Hepatic stellate cell (primary cell): ENCODE measurements at places on chromosomes 5 and 9.

- DNase-seq: peak; percentile 16
Observed at GRCh38 chr5:14628346-14628745, 36.2 kb upstream of the OTULIN start.

GRCh38 chr5:168123631-168124528 lies 167.6 kb upstream of the WWC1 start:
- no peak for DNase-seq

DNA sequence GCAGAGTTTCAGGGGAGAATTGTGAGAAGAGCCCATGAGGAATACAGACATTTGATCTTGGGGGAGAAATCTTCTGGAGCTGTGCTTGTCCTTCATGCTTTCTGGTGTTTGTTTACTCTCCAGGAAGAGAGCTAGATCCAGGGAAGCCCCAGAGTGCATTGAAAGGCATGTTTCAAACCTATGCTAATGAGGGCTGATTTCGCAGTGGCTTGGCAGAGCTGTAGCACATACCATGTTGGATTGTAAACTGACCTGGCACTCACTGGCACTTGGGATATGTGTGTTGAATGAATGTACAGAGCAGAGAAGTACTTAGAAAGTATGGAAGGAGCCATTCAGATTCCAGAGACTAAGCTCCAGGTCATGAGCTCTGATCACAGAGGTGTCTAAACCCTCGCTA lies 30.9 kb downstream of the TNFSF8 start:
- DNase-seq: no peak

GRCh38 chr5:143398451-143399237 lies 4.8 kb downstream of the NR3C1 start:
- DNase-seq: no peak

GRCh38 chr9:110093417-110093816 lies 114.5 kb downstream of the C9orf152 start:
- no peak for DNase-seq

DNA sequence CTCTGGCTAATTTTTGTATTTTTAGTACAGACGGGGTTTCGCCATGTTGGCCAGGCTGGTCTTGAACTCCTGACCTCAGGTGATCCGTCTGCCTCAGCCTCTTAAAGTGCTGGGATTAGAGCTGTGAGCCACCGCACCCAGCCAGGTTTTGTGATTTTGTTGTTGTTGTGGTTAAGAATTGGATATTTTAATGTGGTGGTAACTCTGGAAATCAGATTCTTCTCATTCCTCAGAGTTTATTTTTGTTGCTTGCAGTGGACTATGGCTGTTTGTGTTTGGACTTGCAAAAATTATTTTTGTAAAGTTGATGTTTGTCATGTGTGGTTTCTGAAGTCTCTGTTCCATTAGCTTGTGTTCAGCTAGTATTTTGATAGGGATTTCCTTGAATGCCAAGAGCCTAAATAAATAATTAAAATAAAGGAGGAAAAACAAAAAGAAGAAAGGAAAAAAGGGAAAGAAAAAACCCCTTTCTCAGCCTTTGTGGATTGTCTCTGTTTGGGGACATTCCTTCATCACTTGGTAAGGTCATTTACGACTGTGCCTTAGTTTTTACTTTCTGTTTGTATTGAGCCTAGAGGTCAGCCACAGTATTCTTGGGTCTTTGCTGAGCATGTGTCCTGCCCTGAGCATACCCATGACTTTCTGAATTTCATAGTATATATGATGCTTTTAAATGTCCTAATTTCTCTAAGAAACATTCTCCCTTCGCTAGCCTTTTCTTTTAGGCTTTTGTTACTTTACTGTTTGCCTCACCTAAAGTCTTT lies 37.3 kb downstream of the PBX3 start:
- DNase-seq: peak; percentile 17

GRCh38 chr9:37669232-37669631 lies 18.5 kb downstream of the FRMPD1 start:
- DNase-seq: no peak

DNA sequence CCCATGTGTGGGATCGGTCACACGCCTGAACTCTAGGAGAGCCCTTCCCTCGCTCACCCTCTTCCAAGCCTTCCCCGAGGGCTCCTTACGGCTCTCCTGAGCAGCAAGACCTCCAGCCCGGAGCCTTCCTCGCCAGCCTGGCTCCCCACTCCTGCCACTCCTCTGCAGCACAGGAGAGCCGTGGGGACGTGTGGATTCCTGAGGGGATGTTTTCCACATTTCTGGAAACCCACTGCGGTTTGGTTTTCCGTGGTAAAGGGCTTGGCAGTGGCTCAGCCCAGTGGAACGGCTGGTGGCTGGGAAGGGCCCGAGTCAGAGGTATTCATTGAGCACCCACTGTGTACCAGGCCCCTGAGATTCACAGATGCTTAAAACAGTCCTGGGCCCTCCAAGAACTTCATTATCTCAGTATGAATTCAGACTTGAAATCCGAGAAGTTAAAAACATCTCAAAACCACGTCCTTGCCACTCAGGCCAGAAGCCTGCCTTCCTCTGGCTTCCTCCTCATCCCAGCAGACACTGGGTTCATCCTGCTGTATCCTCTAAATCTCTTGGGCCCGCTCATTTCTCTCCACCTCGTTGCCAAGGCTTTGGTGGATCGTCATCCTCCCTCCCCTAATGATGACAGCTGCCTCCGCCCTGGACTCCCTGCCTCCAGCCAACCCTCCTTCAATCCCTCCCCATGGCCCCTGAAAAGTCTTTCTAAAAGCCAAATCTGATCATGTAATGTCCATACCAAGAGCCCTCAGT lies 109.6 kb downstream of the FGF18 start:
- DNase-seq: no peak

DNA sequence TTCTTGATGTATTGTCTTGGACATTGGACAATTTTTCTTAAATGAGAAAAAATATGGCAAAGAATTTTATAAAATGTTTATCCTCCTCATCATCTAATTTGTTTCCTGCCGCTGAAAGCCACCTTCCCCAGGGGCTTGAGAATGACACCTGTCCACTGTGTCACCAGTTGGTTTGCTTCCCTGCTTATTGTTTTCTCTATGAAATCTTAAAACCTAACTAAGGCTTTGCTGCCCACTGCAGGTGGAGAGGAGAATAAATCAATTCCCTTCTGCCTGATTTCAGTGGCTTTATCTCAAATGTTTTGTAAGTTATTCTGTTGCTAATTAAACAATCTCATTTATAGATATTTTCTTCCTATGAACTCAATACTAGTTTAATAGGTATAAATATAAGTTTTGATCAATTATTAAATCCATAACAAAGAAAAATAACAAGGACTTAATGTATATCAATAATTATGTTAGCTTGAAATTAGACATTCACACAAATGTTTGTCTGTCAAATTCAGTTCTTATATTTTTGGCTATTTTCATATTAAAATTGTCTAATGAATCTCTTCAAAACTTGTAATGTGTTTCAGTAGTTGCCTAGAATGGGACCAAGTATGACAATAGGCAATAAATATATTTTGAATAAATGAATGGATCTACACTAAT lies 822.5 kb downstream of the PTPRD start:
- DNase-seq: no peak

DNA sequence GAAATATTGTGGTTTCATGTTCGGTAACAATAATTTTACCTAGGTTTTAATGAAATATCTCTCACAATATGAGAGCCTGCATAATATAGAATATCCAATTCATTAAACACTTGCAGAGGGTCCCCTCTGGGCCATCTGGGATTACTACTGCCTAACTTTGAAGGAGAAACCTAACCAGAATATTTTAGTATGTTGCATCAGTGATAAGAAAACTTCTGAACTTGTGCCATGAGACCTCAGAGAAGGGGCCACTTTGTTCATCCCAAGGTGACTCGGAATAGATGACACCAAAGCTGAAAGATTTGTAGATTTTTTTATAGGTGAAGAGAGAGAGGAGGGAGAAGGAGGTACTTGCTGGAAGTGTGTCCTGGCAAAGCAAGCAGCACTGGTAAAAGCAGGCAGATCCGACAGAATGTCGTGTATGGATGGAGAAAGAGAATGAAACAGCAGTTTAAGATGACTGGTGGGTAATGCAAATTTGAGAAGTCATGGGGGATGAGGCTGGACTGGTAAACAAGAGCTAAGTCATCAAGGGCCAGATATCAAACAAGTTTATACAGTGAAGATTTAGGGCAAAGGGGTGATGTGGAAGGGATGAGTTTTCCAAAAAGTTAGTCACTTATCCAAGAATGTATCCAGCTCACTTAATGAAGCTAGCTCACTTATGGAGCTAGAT lies 372.3 kb downstream of the ADGRV1 start:
- DNase-seq: no peak

- DNase-seq: no peak
Observed at GRCh38 chr9:123318202-123318601, 37.8 kb upstream of the CRB2 start.

DNA sequence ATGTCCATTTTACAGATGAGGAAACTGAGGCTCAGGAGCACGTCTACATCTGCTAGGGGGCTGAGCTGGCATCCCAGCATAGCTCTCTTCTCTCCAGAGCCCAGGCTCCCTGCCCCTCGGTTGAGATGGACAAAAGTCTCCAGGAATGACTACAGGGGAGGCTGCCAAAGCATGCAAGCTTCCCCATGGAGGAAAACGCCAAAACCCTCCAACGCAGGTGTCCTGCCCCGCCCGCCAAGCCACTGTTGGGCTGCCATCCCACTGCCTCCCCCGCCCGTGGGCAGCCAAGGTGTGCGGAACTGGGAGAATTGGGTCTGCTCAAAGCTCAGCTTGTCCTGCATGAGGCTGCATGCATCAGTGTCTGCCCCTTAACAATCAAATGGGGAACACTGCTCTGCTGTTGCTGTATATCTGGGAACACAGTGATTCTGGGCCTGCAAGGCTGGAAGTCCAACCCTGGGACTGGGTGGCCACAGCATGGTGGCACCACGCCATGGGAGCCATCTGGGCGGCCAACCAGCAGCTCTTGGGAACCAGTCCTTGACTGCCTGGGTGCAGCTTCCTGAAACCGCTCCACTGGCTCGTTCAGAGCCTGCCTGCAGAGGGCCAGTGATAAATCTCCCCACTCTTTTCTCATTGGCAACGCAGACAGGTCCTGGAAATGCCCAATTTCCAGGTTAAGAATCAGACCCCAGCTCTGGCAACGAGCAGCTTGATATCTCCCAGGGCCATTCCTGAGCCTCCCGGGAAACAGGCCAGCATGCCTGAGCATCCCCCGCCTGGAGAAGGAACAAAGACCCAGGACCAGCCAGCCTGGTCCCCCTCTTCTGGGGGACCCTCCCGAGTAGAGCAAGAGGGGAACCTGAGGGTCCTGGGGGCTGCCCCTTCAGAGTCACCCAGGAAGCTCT lies 3.5 kb downstream of the RALGDS start:
- DNase-seq: no peak

DNA sequence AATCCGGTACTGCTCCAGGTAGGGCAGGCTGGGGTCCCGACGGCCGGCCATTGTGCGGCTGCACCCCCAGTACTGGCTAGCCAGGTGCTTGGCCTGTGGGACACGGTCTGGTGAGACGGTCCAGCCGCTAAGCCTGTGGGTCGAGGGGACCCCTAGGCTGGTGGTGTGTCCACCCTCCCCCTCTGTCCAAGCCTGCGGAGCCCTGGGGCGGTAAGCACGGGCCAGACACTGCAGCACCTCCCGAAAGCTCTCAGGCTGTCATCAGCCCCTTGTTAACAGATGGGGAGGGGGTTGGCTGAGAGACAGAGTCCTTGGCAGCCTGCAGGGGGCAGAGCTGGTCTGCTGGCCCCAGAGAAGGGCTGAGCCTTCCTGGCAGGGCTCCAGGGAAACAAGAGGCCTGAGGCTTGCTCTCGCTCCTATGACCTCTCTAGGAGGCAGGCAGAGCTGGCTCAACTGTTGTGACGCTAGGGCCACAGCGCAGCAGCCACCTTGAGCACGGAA lies 11.8 kb upstream of the MRNIP start:
- peak; percentile 49 for DNase-seq

DNA sequence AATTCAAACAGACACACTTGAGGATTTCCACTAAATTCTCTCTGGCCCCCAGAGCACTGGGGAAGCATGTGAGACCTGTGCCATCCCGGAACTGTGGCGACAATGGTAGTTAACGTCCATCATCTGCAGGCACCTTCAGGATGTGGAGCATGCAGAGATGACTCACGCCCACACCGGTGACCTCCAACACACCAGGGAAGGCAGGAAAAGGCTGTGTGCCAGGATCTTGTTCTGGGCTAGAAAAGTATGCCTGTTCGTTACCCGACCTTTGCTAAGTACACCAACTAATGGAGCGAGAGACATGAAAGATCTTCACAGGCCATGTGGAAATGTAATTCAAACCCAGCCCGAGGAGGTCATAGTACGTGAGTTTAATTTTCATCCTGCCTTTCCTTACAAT lies 208.8 kb downstream of the MELK start:
- DNase-seq: no peak

DNA sequence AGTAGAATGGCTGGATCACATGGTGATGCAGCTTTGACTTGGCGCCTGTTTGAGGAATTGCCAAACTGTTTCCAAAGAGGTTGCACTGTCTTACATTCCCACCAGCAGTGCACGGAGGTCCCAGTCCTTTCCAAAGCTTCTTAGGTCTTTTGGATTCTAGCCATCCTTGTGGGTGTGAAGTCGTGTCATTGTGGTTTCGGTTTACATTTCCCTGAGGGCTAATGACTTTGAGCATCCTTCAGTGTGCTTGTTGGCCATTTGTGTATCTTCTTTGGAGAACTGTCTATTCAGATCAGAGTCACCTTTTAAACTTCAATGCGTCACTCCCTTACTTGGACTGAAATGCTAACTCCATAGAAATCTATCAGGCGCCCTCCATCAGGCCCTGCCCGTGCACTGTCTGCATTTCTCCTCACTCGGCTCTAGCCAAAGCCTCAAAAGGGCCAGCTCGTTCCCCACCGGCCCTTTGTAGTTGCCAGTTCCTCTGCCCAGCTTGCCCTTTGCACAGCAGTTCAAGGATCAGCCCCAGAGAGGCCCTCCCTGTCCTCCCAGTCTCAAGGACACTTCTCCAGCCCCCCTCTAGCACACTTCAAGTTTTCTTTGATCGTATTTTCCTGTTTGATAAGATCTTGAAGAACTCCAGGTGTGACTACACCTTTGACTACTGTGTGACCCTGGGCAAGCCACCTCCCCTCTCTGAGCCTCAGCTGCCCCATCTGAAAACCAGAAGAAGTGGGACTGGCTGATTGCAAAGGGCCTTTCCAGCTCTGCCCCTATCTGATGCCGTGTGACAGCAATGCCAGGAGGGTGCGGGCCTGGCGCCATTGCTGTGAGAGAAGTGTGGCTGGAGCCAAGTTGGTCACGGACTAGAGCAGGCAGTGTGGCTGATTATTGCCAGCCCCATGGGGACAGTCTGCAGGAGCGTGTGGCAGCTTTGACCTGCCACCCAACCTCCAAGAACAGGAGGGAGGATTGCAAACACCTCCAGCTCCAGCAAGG lies 5.6 kb downstream of the HRH2 start:
- DNase-seq: no peak

- DNase-seq: no peak
Observed at GRCh38 chr5:112800891-112801290, 60.2 kb upstream of the SRP19 start.

- no peak for DNase-seq
Observed at GRCh38 chr5:32047056-32047455, 127.1 kb downstream of the GOLPH3 start.

DNA sequence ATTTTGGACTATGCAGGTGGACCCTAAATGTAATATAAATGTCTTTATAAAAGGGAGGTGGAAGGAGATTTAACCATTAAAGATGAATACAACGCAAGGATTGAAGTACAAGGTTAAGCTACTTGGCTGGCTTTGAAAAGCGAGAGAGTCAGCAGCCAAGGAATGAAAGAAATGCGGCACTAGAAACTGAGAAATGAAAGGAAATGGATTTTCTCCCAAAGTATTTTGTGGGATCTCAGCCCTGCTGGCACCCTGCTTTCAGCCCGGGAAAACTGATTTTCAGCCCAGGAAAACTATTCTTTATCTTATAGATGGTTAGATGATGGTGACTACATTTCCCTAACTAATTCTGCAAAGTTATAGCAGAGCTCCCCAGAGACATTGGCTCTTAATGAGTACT lies 1349.6 kb upstream of the C9orf72 start:
- DNase-seq: no peak

GRCh38 chr9:137311986-137312851 lies 10.1 kb upstream of the NRARP start:
- DNase-seq: peak; percentile 14
